ENCODE measurements at places on chromosomes 6 and 20.

GRCh38 chr6:73418081-73418741 is 23.6 kb downstream of the DDX43 start:
- DNase-seq, result no peak

- no peak for DNase-seq
Observed at GRCh38 chr20:43681991-43682410, 15.1 kb downstream of the MYBL2 start.

DNA sequence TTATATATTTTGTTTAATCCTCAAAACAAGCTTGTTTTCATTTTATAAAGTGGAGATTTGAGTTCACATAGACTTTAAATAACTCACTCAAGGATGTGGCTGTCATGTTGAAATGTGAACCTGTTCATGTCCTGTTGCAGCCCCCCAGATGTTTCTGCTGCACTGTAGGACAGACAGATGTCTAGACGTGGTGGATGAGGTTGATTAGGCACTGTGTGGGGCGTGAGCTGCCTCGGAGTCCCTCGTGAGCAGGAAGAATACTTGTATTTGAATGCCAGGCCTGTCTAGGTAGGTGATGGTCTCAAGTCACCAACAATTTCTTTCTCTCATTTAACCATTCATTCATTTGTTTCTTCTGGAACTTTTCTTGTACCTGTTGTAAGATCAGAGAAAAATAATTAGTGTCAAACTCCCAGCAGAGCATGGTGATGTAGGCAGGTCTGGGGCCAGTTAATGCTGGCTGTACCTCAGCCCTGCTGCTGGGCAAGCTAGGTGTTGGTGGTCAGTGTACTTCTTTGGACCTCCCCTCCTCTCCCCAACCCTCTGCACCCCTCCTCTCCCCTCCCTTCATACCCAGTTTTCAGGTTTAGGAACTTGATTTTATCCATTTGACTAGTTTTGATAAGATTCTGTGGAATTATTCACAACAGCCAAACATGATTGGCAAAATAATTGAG is 34.0 kb downstream of the AFDN start:
- DNase-seq, result no peak

- DNase-seq, result no peak
Observed at GRCh38 chr6:11953641-11954040, 58.5 kb upstream of the HIVEP1 start.

DNA sequence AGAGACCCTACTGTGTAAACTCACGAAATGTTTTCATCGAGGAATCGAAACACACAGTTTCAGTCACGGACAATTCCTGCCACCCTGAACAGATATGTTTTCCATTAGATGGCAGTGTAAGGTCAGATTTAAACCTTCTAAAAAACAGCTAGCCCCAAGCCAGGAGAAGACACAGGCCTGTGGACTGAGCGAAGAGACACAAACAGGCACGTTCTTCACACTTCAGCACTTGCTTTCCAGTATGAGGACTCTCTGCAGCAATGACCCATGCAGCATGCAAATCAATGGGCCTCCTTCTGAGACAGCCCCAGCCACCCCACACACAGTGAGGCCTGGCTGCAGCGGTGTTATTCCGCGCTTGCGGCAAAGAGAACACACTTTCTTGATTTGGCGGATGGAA is 31.9 kb downstream of the HUS1B start:
- no peak for DNase-seq
